ENCODE measurements at places on chromosomes 13 and 19.
A peak's percentile ranks its signal among the peaks of the same experiment; 100 is the strongest.

DNA sequence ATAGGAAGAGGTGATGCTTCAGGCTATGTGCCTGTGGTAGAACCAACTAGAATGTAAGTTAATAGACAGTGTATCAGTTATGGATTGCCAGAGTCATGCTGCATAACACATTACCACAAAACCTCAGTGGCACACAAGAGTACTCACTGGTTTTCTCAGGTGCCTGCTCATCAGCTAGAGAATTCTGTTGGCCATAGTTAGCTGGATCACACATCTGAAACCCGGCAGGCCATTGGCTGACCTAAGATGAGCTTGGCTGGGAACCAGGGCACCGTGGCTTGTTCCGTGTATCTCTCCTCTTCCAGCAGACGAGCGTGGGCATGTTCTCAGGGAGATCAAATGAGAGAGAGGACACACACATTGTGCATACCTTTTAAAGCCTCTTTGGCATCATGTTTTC, 76.7 kb downstream of the TEX26 start:
- no peak for DNase-seq

GRCh38 chr19:6216996-6217751, 62.6 kb downstream of the MLLT1 start:
- no peak for DNase-seq

GRCh38 chr13:71597150-71597549, 269.9 kb downstream of the DACH1 start:
- peak; percentile 22 for DNase-seq

- peak; percentile 39 for DNase-seq
Observed at GRCh38 chr13:80224468-80224867, 116.5 kb downstream of the SPRY2 start.

DNA sequence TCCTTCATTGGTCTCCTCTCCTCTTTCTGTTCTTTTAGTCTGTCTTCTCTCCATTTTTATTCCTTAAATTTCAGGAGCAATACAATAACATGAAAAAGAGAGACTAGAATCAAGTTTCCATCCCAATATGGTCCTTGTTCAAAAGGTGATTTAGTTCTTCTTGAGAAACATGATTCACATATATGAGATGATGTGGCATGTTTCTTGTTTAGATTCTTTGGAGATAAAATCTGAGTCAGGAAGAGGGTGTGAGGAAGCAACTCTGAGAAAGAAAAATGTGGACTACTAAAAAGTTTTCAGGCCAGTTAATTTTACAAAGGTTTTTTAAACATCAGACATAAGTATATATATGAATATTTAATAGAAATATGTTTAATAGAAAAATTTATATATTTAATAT, 231.4 kb downstream of the OXGR1 start:
- no peak for DNase-seq

- DNase-seq, result no peak
Observed at GRCh38 chr13:23957981-23958380, 60.7 kb upstream of the C1QTNF9B start.

- DNase-seq, result peak; percentile 85
Observed at GRCh38 chr19:38263689-38264485, 486 bp upstream of the SPINT2 start.

Data from suppressor macrophage treated with lipopolysaccharide for 4 hours (primary cell).